ENCODE measurements at places on chromosomes 16 and 17. TPM values are rescaled to one million over a fixed set of nuclear protein-coding genes. Genes with fewer than 3 reads are reported as not detected.

Gene IRX6
- total RNA-seq: not detected

Gene ZMYND15
- not detected for total RNA-seq

Gene GP1BA
- not detected for total RNA-seq

Gene IGSF6
- total RNA-seq: not detected

Gene ABCC12
- total RNA-seq: not detected

Gene TSPAN10
- 1.3 TPM for total RNA-seq

Gene PRKCB
- not detected for total RNA-seq

Gene KRT39
- not detected for total RNA-seq

Gene WSCD1
- total RNA-seq: 27.6 TPM

Gene CIAO2B
- total RNA-seq: 131 TPM

Gene RAB37
- total RNA-seq: 0.65 TPM

Gene TIMP2
- total RNA-seq: 35.9 TPM

Gene CHST5
- total RNA-seq: 0.19 TPM

Gene STAT5A
- 28.2 TPM for total RNA-seq

Gene SNX20
- not detected for total RNA-seq

Gene UBTF
- total RNA-seq: 63.9 TPM

Gene NUPR1
- total RNA-seq: 5.7 TPM

Gene NPB
- not detected for total RNA-seq

Gene KRTAP3-2
- not detected for total RNA-seq

Gene ST6GALNAC2
- 0.82 TPM for total RNA-seq

Gene KCNJ12
- total RNA-seq: 0.06 TPM

Gene PITPNM3
- total RNA-seq: 0.16 TPM

Gene ASIC2
- not detected for total RNA-seq

Gene ULK2
- total RNA-seq: 26.7 TPM

Gene KIF2B
- not detected for total RNA-seq

Gene CCP110
- 11.3 TPM for total RNA-seq

Gene GCGR
- total RNA-seq: not detected
